ENCODE measurements at places on chromosomes 4 and X.
A peak's percentile ranks its signal among the peaks of the same experiment; 100 is the strongest.

DNA sequence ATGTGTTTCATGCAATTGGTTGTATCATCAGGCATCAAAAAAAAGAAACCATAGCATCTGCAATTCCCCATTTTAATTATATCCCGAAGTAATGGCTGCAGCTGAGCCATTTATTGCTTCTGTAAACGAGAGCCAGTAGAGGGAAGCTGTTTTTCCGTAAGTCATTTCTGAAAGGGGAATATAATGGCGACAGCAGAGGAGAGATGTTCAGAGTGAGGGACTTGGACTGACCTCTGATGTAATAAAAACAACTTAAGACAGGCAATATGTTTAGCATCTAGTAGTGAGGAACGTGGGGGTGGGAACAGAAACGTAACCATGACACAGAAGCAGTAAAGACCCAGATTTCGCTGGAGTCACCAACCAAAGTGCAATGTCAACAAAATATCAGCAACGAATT is 31.5 kb upstream of the NAA11 start:
- no peak for DNase-seq

GRCh38 chr4:69104719-69105275 is 8.5 kb downstream of the UGT2B7 start:
- DNase-seq, result no peak

DNA sequence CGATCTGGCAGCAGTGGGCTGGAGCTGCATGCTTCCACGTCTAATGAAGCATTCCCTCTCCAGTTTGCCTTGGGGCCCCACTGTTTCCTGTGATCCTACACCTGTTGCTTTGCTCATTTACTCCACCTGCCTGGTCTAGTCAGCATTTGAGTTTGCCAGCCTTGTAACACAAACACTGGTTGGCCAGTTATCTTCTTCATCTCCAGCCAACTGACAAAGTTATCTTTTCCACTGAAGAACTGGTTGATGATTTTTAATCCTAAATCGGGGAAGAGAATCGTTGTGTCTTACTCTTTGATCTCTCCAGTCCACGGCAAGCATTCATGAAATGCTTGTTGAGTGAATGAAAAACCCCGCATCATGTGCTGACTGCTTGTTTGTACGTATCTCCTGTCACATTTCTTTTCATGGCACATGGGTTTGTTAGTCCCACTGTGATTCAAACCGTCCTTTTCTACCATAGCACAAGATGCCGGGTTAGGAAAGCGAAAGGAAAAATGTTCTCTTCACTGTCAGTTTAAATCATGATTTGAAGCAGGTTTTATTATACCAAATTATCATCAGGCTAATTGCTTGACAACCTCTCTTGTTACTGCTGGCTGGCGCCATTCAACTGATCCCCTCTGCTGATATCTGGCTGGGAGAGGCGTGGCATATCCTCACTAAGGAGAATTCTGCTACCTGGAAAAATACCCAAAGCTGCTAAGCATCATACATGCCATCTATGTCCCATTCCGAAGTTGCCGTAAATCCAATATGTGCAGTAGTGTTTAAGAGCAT is 144.8 kb downstream of the SHROOM3 start:
- DNase-seq, result no peak

GRCh38 chr4:8589823-8590545 is 2.6 kb upstream of the CPZ start:
- DNase-seq, result no peak

GRCh38 chrX:119488749-119489148 is 20.5 kb downstream of the SLC25A5 start:
- no peak for DNase-seq

DNA sequence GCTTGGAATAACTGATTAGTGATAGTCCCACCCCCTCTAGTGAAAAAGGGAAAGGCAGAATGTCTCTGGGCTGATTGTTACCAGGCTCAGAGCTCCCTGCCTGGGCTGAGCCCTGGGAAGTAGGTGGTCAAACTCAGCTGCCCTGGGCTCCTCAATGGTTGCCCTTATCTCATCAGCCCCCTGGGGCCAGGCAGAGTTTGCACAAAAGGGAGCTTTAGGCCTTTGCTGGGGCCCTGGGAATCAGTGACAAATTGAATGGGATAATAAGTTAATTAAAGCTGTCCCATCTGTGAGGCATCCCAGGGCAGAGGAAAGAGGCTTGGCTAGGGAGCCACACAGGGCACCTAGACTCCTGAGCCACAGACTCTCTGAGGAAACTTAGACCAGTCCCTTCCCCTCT is 89.0 kb downstream of the EFNB1 start:
- DNase-seq, result no peak

- no peak for DNase-seq
Measured at GRCh38 chr4:9920029-9920428, 101.3 kb downstream of the SLC2A9 start.

DNA sequence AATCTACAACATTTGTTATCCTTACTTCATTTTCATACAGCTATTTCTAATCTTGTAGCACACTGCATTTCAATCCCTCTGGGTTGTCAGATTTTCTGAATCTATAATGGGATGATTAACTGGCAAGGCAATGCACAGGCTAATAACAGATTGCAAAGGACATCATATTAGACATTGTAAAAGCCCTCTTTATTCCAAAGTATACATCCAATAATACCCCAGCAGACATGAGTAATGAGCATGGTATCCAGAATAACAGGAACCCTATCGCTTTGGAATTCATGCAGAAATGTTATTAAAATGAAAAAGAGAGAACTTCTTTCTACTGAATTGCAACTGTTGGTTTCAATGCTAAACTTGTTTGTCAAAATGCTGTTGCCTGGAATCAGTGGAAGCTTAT is 122.9 kb downstream of the C4orf33 start:
- no peak for DNase-seq

GRCh38 chrX:54891573-54891972 is 29.1 kb upstream of the TRO start:
- DNase-seq, result peak; percentile 19

GRCh38 chr4:98977557-98977956 is 18.0 kb upstream of the METAP1 start:
- no peak for DNase-seq

DNA sequence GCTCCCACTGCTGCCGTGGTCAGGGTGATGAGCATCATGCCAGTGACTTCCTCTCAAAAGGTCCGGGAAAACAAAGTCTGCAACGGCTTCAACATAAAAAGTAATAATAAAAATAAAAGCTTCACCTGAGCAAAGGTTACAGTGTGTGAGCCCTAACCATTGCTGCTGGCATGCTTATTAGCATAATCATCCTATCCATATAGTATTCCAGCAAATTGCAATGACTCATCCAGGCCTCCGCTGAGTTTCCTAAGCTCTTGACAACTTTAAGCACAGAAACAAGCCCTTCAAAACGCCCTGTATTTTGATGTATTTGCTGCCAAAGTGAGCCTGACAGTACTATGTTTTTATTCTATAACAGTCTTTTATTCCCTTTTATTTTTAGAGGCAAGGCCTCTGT is 100.5 kb downstream of the AASDH start:
- no peak for DNase-seq

All from renal cortical epithelial cell (primary cell).